GM04504 (cell line): ENCODE measurements at places on chromosomes 3 and 15.
A peak's percentile ranks its signal among the peaks of the same experiment; 100 is the strongest.

GRCh38 chr3:33921608-33922007 is 123.2 kb downstream of the PDCD6IP start:
- DNase-seq, result no peak

- peak; percentile 37 for DNase-seq
Measured at GRCh38 chr15:63288778-63289378, 11.5 kb downstream of the APH1B start.

DNA sequence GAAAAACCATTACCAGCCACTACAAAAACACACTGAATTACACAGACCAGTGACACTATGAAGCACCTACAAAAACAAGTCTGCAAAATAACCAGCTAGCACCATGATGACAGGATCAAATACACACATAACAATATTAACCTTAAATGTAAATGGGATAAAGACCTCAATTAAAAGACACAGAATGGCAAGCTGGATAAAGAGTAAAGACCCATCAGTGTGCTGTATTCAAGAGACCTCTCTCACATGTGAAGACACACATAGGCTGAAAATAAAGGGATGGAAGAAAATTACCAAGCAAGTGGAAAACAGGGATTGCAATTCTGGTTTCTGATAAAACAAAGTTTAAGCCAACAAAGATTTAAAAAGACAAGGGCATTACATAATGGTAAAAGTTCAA is 482.7 kb upstream of the MCTP2 start:
- no peak for DNase-seq

DNA sequence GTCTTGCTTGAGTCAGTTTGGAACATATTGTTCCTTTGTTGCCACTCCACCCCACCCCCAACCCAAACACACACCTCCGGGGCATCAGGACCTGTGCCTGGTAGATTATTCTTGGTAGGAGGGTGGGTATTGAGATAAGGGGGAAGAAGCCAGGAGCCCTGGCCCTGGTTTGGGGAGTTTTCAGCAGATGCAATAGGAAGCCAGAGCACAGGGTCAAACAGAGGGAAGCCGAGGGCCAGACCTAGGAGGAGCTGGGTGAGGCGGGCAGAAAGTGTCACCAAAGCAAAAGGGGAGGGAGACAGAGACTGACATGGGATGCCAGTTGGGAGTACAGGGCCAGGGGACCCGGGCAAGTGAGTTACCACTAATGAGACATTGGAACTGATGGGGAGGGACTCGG is 163.1 kb downstream of the RPLP1 start:
- no peak for DNase-seq

GRCh38 chr3:68771681-68772080 is 160.7 kb downstream of the TAFA4 start:
- DNase-seq, result no peak

DNA sequence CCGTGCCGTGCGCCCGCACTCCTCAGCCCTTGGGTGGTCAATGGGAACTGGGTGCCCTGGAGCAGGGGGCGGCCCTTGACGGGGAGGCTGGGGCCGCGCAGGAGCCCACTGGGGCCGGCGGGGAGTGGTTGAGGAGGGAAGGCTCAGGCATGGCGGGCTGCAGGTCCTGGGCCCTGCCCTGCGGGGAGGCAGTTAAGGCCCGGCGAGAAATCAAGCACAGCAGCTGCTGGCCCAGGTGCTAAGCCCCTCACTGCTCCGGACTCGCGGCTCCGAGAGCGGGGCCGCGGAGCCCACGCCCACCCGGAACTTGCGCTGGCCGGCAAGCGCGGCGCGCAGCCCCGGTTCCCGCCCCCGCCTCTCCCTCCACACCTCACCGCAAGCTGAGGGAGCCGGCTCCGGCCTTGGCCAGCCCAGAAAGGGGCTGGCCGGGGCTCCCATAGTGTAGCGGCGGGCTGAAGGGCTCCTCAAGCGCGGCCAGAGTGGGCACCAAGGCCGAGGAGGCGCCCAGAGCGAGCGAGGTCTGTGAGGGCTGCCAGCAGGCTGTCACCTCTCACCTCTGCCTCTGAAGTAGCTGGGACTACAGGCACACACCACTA is 7.8 kb downstream of the GP9 start:
- no peak for DNase-seq

GRCh38 chr3:124680521-124680920 is 49.7 kb upstream of the UMPS start:
- DNase-seq, result no peak

- no peak for DNase-seq
Measured at GRCh38 chr3:172218350-172219323, 179.3 kb downstream of the FNDC3B start.
